Activated naive CD8-positive, alpha-beta T cell treated with anti-CD3 and anti-CD28 coated beads, Interleukin-2, amount 10 ng/mL, durations not matched to agents 7 days and 5 days (primary cell): ENCODE measurements at places on chromosomes 3 and 15. TPM values are rescaled to one million over a fixed set of nuclear protein-coding genes. Genes with fewer than 3 reads are reported as not detected.
A peak's percentile ranks its signal among the peaks of the same experiment; 100 is the strongest.

Gene RLBP1
- not detected for total RNA-seq

Gene ALDH1L1
- not detected for total RNA-seq

DNA sequence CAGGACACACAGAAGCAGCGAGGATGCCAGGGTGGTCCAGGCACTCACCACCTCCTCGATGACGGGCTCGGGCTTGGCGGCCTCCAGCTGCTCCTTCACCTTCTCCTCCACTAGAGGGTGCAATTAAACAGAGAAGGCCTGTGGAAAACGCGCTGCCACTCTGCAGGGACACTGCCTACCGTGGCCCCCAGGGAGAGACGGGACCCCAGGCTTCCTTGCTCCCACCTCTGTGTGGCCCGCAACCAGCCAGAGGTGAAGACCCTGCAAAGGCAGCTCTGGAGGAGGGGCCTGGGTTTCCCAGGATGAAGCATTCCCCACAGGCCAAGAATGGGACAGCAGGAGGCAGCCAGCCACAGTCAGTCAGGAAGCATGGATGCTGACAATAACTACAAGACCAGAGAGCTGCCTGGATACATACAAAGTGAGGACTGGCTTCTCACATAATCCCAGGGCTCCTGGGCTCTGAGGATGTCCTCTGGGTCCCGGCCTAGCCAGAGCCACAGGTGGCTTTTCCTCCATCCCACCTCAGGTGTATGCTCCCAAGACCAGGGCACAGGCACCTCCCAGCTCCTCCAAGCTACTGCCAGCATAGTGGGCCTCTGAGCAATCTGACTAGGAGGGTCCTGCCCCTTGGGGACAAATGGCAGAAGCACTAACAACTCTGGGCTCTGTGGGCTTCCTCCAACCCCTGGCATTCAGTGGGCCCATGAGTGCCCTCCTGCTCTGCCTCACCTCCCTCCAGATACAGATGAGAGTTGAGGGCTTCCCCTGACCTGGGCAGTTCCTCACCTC is 46.2 kb downstream of the PTH1R start:
- peak; percentile 48 for DNase-seq

- DNase-seq: peak; percentile 70
Measured at GRCh38 chr15:84749111-84749991, 959 bp downstream of the ZNF592 start.

DNA sequence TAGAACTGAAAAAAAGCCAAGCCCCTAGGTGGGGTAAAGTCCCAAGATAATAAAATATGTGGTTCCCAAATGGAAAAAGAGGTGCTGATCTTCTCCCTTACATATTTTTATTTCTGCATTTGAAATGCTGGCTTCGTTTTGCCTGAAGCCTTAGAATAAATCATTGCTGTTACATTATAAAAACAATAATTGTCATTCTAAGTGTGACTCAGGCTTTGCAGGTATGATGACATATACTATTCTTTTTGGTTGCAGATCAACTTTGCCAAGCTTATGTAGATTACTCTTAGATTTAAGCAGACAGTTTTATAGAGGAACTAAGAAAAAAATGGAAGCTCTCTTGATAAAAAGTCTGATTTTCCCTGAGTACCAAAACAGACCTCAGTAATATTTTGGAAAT is 7.5 kb downstream of the IDH3A start:
- DNase-seq: no peak

GRCh38 chr3:167054926-167055325 is 325.2 kb downstream of the ZBBX start:
- DNase-seq: no peak

- DNase-seq: no peak
Measured at GRCh38 chr15:52143873-52144272, 31.3 kb upstream of the BCL2L10 start.
